ENCODE measurements at places on chromosomes 5 and 9.

- DNase-seq = no peak
Measured at GRCh38 chr5:176594554-176594953, 15.4 kb downstream of the GPRIN1 start.

GRCh38 chr5:67165526-67166459, 30.8 kb downstream of the CD180 start:
- peak; percentile 79 for DNase-seq

GRCh38 chr9:81804306-81804705, 115.0 kb upstream of the TLE1 start:
- no peak for DNase-seq

DNA sequence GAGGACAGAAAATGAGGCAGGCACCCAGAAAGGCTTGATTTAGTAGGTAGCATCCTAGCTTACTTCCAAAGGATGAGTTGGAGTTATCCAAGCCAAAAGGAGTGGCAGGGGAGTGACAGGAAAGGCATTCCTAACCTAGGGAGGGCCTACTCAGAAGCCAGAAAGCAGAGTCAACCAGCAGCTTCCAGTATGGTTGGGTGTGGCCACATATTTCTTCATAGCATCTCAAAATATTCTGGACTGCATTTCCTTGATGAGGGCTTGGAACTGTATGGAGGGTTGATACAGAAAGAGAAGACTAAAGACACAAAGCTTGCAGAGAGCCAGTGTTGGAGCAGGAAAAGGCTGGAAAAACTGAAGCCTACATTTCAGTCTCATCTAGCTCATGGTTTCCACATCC, 656.8 kb upstream of the DMAC1 start:
- no peak for DNase-seq

GRCh38 chr5:1161108-1161832, 40.1 kb upstream of the SLC6A19 start:
- no peak for DNase-seq

GRCh38 chr5:141602606-141603005, 16.2 kb downstream of the DIAPH1 start:
- no peak for DNase-seq

- no peak for DNase-seq
Measured at GRCh38 chr5:40171971-40172370, 507.7 kb upstream of the PTGER4 start.

- DNase-seq = no peak
Measured at GRCh38 chr5:24623031-24623430, 21.7 kb downstream of the CDH10 start.

DNA sequence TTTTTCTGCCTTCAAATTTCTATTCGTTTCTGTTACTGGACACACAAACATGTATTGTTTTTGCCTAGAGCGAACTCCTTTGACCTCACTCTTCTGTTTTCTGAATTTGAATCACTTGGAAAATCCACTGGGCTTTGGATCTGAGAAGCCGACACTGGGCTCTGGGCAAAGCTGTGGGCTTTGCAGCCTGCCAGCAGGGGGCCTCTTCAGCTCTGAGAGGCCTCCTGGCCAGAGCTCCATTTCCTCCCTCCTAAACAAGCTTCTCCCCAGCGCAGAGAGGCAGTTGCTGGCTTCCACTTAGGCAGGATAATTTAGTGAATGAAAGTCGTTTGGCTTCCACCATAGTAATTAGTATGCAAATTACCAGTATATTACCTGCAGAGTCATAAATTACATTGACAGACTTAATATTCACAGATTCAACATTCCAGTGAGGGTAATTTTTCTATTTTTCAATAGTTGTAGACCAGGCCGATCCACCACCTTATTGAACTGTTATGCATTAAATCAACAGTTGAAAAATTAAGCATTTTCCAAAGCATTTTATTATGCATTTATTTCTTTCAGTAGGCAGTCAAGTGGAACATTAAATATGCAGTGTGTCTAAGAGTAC, 104.0 kb upstream of the ZNF366 start:
- peak; percentile 67 for DNase-seq

- DNase-seq = no peak
Measured at GRCh38 chr9:14868772-14869583, 41.2 kb downstream of the FREM1 start.

Measured in C1 segment of cervical spinal cord (tissue), 14 donors.